ENCODE measurements at places on chromosomes 7 and 10.

- no peak for DNase-seq
Observed at GRCh38 chr7:13055732-13056368, 368.4 kb downstream of the ARL4A start.

GRCh38 chr7:131683536-131684125 lies 127.2 kb upstream of the PODXL start:
- DNase-seq: no peak

- no peak for DNase-seq
Observed at GRCh38 chr10:112774798-112775197, 175.2 kb upstream of the TCF7L2 start.

GRCh38 chr7:129612112-129613015 lies 844 bp downstream of the NRF1 start:
- DNase-seq: no peak

DNA sequence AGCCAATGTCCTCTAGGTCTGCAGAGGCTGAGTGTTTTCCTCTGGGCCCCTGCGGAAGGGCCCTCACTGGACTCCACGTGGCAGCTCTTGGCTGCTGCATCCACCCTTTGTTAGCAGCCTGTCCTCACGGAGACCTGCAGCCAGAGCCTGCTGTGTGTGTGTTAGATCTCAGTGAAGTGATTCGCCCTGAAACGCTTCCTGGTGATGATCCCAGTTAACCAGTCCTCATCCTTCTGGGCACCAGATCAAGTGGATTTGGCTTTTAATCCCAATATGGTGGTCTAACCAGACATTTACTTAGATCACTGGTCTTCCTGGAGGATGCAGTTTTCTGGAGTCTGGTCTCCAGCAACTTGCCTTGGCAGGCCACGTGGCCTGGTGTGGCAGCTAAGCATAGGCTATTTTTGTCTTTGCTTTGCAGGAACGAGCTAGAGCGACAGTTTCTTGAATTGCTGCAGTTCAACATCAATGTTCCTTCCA lies 39.5 kb upstream of the GJD4 start:
- DNase-seq: no peak

- DNase-seq: peak; percentile 22
Observed at GRCh38 chr7:129951226-129952085, 1.3 kb downstream of the UBE2H start.

DNA sequence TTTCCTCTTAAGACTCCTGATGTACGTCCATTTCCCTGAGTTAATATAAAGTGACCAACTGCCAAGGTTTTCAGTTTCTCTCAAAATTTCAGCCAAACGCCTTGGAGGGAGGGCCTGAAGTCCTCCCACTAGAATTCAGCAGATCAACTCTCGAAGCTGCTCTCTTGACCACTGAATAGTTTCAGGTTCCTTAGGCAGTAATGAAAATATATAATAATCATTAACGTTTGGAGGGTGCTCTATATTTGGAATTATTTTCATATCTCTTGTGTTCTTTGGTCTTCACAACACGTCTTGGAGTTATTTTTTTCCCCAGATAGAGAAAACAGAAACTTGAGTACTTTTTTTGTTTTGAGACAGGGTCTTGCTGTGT lies 123.6 kb upstream of the SFMBT2 start:
- no peak for DNase-seq

DNA sequence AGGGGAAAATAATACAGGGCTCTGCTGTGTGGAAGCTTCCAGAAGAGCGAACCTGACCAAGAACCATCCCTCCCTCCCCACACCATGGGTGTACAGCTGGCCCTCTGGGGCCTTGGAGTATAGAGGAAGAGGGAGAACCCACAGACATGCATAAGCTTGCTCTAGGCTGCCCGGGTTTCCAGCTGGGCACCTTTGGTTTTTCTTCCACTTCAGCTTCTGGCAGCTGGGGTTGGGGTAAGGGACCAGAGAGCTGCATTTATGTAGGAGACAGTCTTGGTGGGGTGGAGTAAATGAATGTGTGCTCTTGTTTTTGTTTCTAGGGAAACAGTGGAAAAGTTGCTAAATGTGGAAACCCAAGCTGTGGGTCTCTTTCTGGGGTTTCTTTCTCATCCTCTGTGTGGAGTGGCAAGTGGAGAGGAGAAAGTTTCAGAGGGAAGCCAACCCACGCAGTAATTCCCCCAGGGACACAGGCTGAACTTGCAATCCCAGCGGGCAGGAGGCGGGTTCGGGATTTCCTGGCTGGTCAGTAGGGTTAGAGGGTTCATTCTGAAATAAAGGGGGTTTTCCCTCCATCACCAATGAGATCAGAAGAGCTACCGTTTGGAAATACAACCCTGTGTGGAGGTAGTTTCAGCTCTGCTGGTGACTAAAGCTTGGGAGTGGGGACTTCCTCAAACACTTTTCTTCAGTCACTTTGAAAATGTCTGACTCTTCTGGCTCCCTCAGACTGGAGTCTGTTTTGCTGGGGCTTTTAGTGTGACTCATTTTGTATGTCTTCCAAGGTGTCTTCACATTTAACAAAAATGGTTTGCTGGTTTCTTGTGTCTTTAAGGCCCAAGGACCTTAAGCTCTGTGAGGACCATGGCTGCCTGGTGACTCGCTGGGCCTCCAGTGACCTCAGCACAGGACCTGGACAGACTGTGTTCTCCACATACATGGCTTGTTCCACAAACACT lies 22.2 kb upstream of the SRGN start:
- peak; percentile 13 for DNase-seq

DNA sequence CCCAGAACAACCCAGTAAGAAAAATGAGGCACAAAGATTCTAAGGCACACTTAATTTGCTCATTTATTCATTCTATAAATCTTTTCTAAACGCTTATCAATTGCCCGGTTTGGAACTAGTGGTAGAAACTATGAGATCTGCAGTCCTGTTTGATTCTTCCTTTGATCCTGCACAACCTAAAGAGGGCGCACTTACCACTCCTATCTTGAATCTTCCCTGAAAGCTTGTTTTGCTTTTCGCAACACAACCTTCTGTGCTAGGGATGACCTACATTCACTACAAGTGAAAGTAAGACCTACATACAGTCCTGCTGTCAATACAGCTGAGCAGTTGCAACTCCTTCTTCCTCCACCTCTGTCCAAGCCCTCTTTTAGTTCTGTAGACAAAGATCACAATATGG lies 12.6 kb upstream of the ARL4A start:
- DNase-seq: peak; percentile 83

GRCh38 chr10:80460399-80461207 lies 6.5 kb downstream of the TSPAN14 start:
- peak; percentile 85 for DNase-seq

DNA sequence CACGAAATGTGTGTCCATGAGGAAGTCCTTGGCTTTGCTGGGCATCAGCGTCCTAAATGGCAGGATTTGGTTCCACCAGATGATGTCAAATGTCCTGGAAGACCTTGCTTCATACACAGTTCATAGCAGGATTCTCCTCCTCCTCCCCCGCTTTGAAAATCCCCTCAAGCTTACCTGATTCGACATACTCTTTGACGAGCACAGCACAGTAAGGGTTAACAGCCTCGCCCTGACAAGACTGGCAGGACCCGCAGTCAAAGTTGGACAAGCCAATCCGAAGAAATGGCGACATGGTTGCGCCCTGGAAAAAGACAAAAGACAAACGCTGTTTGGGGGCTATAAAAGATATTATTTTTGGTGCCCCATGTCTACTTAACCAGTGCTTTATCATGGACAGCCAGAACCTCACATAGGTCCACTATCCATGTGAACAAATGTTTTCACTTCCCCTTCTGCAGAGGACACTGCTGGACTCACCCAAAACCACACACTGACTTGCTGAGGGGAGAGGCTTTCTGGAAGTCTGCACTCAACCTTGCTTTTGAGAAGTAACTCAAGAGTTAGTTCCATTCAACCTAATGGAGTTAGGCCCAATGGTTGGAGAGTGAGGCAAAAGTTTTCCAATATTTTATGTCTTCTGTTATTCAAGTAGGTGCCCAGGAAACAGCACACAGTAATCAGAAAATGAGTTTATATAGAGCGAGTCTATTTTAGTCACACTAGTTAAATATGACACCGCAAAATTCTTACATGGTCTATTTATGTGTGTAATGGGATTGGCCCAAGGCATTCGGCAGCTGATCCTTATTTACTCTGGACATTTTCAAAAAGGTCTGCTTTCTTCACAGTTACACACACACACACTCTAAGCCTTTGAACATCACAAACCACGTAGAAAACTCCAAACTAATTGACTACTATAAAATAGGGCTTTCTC lies 65.0 kb downstream of the PRKCQ start:
- DNase-seq: no peak

DNA sequence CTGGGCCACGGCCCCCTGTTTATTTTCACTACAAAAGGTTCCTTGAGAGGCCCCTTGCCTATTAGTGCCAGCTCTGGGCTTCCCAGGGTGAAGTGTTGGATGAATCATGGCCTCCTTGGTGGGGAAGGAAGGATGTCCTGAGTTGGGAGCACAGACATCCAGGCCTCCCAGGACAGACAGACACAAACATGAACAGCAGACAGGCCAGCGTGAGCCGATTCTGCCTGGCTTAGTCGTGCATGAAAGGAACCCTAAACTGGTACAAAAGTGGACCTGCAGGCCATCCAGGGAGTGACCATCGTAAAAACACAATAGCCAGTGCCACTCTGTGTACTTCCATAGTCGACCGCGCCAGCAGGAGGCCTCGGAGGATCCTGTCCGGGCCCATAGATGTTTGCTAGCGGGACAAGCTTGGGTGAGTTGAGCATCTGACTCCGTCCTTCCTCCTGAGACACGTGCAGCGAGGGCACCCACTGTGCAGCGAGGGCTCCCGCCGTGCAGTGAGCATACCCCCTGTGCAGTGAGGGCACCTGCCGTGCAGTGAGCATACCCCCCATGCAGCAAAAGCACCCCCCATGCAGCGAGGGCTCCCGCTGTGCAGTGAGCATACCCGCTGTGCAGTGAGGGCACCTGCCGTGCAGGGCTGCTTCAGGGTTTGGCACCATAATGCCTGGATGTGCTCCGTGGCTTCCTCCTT lies 51.3 kb upstream of the PRKAR1B start:
- no peak for DNase-seq

DNA sequence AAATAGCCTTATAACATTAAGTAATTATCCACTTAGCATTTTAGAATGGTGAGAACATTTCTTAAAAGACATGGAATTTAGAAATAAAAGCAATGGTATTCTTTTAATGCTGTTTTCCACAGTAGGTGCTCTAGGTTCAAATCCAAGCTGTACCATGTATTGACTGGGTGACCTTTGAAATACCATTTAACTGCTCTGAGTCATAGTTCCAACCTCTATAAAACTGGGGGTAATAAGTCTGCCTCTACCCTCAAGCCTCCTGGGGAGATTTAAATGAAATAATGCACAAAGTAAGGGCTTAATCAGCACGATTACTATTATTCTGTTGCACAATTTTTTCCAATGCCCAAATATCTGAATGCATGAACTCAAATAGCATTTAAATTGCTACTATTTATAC lies 236.4 kb upstream of the CCDC6 start:
- no peak for DNase-seq

- DNase-seq: no peak
Observed at GRCh38 chr10:1950803-1951495, 213.6 kb upstream of the ADARB2 start.

GRCh38 chr10:122307669-122308416 lies 36.7 kb downstream of the BTBD16 start:
- DNase-seq: peak; percentile 89

- DNase-seq: no peak
Observed at GRCh38 chr10:97503406-97503805, 4.7 kb downstream of the UBTD1 start.

GRCh38 chr7:82067628-82068264 lies 297.9 kb upstream of the HGF start:
- no peak for DNase-seq

DNA sequence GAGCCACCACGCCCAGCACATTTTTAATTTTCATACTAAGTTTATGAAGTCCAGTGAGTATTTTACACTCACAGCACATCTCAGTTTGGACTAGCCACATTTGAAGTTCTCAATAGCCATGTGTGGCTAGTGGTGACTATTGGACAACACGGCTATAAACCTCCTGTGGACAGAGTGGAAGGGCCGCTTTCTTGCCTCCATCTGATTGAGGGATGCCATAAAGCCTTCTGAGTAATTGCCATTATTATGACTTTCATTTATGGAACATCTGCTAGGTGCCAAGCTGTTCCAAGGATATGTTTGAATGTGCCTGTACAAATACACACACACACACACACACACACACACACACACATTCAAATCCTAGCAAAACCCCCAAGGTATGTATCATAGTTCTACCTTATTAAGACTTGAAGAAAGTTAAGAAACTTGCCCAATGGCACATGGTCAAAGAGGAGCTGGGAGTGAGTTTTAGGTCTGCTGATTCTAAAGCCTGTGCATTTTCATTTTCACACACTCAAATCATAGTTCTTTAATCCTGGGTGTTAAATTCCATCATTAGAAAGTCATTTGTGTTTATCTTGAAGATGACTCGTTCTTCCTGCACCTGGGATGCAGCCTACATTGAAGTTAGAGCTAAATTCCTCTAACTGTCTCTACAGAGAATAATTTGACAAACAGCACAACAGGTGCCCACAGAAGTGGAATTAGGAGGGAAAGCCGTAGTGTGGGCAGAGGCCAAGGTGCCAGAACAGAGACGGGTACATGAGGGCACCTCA lies 143.3 kb downstream of the PKD1L1 start:
- peak; percentile 39 for DNase-seq

- no peak for DNase-seq
Observed at GRCh38 chr10:114658175-114658574, at the start of gene ABLIM1. ABLIM1 (minus strand) TSS chr10:114658275; CDS start chr10:114658200, 75 bp downstream.

- DNase-seq: no peak
Observed at GRCh38 chr10:20835335-20835734, 61.8 kb downstream of the NEBL start.

DNA sequence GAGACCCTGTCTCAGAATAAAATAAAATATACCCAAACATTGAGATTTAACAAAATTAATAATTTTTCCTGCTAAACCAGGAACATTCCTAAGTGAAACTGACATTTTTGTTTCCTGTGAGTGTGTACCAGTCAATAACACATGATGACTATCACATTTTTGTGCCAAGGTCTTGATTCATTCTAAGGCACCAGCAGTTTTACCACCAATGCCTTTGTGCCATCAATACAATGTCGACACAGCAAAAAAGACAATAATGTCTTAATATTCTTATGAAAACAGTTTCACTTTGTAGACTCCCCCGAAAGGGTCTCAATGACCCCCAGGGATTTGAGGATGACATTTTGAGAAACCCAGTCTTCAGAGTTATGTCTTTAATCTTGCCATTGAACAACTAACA lies 7.2 kb upstream of the CADPS2 start:
- DNase-seq: no peak

DNA sequence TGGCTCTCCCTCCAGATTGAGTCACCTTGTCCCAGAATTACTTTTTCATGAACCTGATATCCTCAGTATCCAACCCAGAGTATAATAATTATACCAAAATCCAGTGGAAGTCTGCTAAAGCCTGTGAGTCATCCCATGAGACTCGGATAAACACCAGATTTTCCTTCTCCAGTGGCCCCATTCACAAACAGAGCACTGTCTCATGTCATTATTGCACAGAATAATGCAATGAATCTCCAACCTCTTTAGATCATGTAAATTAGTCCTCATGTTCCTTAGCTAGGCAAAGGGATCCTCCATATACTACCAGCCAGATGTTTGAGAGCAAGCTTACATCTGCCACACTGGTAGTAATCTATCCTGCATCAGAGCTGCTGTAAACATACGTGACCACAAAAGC lies 89.0 kb downstream of the AMPH start:
- DNase-seq: no peak

All from NCI-H226 (cell line).